ENCODE measurements at places on chromosomes 3 and 15. TPM values are rescaled to one million over a fixed set of nuclear protein-coding genes. Genes with fewer than 3 reads are reported as not detected.

DNA sequence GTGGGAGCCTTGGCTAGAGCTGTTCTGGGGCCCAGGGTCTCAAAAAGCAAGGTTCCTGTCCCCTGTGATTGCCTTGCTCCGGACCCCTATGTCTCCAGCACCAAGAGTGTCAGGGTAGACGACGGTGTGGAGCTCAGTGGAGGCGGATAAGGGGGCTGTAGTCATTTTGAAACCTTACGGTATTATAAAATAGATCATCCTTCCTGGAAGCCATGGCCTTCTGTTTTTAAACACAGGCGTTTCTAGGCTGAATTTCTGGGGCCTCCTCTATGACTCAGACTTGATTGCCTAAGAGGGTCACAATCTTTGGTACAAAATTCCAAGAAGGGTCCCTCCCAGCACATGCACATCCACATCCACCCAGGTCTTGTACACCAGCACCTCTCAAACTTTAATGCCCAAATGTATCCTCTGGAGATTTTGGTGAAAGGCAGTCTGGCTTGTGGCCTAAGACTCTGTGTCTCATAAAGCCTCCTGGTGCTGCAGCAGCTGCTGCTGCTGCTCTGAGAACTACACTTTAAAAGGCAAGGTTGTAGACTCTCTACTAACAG is 70.5 kb upstream of the XCR1 start:
- no peak for DNase-seq

Gene KLHL40
- 0.06 TPM for polyA plus RNA-seq

Gene TEX9
- polyA plus RNA-seq: 26.1 TPM

Gene CEP63
- polyA plus RNA-seq: 32.2 TPM

DNA sequence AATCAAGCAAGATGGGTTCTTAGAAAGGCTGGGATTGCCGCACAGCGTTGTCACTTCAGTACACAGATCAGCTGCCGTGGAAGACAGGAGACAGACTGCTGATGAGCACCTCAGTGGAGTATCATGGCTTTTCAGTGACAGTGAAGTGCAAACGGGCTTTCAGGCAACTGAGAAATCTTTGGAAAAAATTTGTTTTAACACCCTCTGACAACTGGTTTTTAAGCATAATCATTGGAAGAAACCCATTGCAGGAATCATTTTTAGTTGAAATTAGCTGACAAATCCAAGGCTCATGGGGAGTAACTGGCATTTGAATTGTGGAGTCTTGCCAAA is 418.8 kb downstream of the OTOL1 start:
- DNase-seq: no peak

GRCh38 chr3:176619833-176620232 is 577.4 kb downstream of the TBL1XR1 start:
- DNase-seq: no peak

DNA sequence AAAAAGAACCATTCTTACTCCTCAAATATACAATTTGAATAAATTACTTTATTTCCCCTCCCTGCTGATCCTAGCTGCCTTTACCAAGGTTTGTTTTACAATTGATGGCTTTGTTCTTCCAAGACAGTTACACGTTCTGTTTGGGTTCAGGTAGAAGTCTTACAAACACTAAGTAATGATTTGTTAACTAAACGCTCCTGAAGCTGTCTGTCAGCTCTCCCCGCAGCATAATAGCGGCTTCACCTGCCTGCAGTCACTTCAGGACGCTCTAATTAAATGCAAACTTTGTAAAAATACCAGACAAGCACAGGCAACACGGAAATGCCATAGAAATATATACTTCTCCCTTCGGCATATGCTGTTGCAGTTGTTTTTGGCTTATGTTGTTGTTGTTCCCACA is 176.4 kb upstream of the MDFIC2 start:
- DNase-seq: no peak

DNA sequence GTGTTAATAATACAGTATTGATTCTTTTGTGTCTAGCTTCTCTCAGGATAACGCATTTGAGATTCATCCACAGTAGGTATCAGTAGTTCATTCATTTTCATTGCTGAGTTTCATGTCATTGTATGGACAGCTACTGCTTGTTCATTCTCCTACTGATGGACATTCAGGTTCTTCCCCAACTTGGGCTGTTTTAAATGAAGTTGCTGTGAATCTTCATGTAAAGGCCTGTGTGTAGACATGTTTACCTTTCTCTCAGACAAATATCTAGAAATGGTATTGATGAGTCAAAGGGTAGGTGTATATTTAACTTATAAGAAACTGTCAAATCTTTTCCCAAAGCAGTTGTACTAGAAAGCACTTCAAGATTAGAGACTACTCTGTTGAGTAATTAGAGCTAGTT is 26.7 kb downstream of the MCF2L2 start:
- DNase-seq: no peak

Data from renal cortex interstitium (tissue), 15 donors.